Pancreas (tissue), 10 donors: ENCODE measurements at places on chromosomes 3 and 15. TPM values are rescaled to one million over a fixed set of nuclear protein-coding genes. Genes with fewer than 3 reads are reported as not detected.

LTK gene
- 0.23 TPM for total RNA-seq

- no peaks in the 10 kb centered on the region for H3K27me3 ChIP-seq
- H3K27ac ChIP-seq = no peak overlapping the region
- H3K4me3 ChIP-seq = no peak overlapping the region
- DNase-seq = no peak
Measured at GRCh38 chr3:197561926-197562325, 6.2 kb upstream of the BDH1 start.

- H3K4me1 ChIP-seq = no peaks in the 10 kb centered on the region
- H3K4me3 ChIP-seq = no peak overlapping the region
- no peak for DNase-seq
Measured at GRCh38 chr3:122555275-122556071, 8.6 kb downstream of the PARP9 start.

GRCh38 chr3:81643721-81644120 is 117.7 kb downstream of the GBE1 start:
- no peaks in the 10 kb centered on the region for H3K27me3 ChIP-seq
- no peak for DNase-seq
- H3K27ac ChIP-seq = no peak overlapping the region
- H3K4me1 ChIP-seq = no peaks in the 10 kb centered on the region
- H3K36me3 ChIP-seq = no peaks in the 10 kb centered on the region
